Activated CD8-positive, alpha-beta memory T cell treated with anti-CD3 and anti-CD28 coated beads, Interleukin-2, amount 10 ng/mL, durations not matched to agents 7 days and 5 days (primary cell): ENCODE measurements at places on chromosomes 5 and 9.

- no peak for DNase-seq
Observed at GRCh38 chr9:115777610-115778009, 376.0 kb upstream of the PAPPA start.

DNA sequence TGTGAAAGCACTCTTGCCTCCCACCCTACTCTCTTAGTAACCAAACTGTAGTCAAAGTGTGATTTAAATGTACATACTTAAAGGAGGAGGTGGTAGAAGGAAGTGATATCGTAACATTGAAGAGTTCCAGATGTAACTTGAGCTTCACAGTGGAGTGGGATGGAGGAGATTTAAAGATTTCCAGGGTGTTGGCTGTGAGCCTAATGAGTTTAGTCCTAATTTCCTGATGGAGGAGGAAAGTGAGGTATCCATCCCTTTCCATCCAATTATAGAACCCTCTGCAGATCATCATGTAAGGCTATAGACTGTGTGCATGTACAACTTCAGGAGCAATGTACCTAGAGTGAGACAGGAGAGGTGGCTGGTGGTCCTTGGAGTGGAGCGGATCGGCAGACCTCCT is 1163.9 kb upstream of the SEMA6A start:
- no peak for DNase-seq

GRCh38 chr5:99179206-99179605 is 250.4 kb upstream of the CHD1 start:
- DNase-seq, result no peak

GRCh38 chr5:68392617-68393016 is 177.1 kb downstream of the PIK3R1 start:
- DNase-seq, result no peak

GRCh38 chr9:127095411-127095810 is 27.0 kb downstream of the ANGPTL2 start:
- no peak for DNase-seq

GRCh38 chr5:96817506-96817905 is 9.8 kb upstream of the ERAP1 start:
- DNase-seq, result no peak

DNA sequence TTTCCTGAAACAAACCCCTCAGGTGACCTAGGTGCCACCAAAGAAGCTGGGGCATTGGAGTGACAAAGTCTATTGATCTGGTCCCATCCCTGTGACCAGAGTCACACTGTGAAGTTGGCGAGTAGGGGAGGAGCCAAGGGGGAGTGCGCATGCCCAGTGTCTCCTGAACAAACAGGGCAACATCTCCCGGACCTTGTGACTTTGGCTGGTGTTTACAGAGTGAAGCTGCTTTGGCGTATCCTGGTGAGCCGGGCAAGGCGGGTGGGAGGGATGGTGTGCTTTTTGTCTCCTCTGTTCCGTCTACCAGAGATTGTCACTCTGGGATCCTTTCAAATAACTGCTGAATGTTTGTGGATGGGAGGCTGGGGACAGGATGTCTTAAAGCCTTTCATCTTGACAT is 204.5 kb downstream of the HSPA4 start:
- no peak for DNase-seq

- DNase-seq, result no peak
Observed at GRCh38 chr9:130299785-130300615, 34.4 kb downstream of the HMCN2 start.

GRCh38 chr9:107273634-107274033 is 9.4 kb upstream of the RAD23B start:
- no peak for DNase-seq

- no peak for DNase-seq
Observed at GRCh38 chr9:133060417-133060841, 1.4 kb upstream of the CEL start.

DNA sequence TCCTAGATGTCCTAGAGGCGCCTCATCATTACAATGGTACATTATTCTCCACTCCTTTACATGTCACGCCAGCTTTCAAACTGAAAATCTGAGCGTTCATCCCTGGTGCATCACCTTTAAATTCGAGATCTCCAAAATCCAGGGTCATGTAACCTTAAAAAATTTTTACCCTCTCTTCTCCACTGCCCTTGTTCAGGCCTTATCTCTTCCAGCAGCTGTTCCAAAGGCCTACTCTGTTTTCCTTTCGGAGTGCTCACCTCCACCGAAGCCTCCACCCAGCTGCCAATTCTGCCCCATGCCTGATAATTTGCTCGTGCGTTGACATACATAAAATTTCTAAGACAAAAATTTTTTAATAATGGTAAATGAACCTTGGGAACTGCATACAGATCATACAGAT is 950 bp upstream of the MSH3 start:
- DNase-seq, result no peak

- no peak for DNase-seq
Observed at GRCh38 chr9:127390248-127390545, 6.8 kb upstream of the SLC2A8 start.

DNA sequence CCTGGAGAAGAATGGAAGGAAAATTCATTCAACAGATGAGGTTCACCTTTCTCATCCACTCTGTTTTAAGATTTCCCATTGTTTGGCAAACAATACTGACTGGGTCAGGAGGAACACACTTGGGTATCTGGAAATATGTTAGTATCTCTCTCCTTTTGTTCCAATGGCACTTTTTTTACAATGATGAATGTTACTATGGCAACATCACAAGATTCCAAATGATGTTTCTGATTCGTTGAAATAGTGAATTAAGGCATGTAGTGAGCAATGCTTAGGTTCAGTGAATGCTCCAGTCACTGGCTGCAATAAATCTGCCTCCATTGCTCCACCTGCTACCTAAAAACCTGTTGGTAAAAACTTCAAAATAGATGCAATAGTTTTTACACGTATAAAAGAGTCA is 392.8 kb downstream of the DNAH5 start:
- no peak for DNase-seq

DNA sequence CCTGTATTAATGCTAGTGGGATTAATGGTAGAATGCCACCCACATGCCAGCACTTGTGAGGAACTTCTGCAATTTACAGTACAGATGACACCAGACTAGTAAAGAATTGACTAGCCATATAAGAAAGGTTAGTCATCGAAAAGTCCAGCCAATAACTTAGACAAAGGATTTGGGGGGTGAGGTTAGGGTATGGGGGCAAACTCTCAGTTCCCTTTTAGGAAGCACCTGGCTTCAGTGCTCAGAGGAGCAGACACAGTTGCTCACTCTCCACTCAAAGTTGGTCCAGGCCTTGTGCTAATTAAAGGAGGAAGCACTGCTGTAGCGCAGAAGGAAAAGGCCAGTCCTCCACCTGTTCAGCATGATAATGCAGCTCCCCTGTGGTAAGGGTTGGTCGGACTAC is 25.2 kb downstream of the TGFBR1 start:
- DNase-seq, result no peak

DNA sequence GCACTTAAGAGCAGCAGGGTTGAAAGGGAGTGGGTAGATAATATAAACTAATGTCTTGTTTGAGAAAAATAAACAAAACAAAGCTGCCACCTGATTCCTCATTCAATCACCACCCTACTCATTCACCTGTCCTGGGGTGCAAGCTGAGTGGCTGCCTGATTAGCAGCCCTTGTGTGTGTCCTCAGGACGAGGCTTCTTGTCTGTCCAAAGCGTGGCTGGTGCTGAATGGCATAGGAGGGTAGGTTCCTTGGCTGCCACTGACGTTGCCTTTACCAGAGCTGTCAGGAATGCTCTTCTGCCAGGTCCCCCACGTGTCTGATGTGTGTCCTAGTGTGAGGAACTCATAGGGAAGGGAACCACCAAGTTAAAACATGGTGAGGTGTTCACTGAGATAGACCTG is 146.6 kb upstream of the SLC24A2 start:
- no peak for DNase-seq

DNA sequence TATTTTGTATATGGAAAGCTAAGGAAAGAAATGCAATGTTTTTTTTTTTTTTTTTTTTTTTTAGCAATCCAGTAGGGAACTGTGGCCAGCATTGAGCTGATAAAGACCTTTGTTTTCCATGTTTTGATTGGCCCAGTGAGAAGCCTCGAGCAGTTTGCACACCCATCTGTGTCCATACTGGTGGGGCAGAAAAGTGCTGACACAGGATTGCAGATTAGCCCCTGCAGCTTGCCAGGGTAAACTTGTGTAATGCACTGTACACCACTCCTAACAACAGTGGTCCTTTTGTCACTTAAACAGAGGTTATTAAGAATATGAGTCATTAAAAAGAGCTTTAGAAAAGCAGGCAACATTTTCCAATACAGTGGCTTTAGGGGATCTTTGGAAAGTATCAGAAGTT is 132.8 kb upstream of the CDKN2B start:
- no peak for DNase-seq
